ENCODE measurements at places on chromosomes 2 and 18. TPM values are rescaled to one million over a fixed set of nuclear protein-coding genes. Genes with fewer than 3 reads are reported as not detected.

DNA sequence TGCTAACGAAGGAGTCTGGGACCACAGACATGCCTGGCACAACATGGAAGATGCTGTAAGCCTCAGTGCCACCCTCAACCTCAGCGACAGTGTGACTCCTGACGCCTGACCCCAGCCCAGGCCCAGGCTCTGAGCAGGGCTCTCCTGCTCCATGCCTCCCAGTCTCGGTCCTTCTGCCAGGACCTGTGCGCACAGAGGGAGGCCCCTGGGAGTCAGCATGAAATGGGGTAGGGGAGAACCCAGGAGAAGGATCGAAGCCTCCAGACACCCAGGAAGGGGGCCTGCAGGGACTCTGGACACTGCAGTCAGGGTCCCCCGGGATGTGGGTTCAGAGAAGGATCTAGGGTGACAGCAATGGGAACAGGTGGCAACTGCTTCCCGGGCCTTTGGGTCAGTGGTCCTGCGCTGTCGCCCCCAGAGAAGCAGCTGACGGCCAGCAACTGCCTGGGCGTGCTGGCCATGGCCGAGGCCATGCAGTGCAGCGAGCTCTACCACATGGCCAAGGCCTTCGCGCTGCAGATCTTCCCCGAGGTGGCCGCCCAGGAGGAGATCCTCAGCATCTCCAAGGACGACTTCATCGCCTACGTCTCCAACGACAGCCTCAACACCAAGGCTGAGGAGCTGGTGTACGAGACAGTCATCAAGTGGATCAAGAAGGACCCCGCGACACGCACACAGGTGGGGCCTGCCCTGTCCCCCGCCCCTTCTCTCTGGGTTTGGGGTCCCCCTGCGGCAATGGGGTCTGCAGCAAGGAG is 233.9 kb downstream of the ATAD2B start:
- no peak for DNase-seq

GRCh38 chr2:190877436-190877835 is 3.2 kb upstream of the GLS start:
- no peak for DNase-seq

- DNase-seq = no peak
Measured at GRCh38 chr18:13461469-13461868, 242.9 kb downstream of the LDLRAD4 start.

- no peak for DNase-seq
Measured at GRCh38 chr2:158923180-158923594, 45.3 kb upstream of the TANC1 start.

DNA sequence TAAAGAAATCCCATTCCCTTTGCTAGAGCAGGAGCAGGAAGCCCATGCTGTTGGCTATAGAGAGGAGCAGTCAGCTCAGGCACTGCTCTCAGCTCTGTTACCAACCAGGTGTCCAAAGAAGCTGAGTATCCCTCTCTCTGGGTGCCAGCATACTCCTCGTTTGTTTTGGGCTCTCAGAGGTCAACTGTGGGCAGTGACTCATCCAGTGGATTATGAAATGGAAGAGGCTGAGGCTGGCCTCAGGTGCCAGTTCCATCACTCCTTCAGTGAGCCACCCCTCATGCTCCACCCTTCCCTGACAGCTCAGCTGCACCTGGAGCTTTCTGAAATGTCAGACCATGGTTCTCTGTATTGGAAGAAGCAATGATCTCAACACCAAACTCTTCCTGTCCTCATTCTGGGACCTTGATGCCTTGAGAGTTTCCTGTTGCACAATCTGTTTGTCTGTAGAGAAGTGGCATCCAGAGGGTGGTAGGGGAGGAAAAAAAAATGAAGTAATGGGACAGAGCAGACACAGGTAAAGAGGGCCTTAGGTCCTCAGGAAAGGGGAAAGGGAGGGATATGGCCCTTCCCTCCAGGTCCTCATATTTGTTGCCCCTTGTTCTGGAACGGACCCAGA is 31.2 kb upstream of the EN1 start:
- DNase-seq = no peak

DNA sequence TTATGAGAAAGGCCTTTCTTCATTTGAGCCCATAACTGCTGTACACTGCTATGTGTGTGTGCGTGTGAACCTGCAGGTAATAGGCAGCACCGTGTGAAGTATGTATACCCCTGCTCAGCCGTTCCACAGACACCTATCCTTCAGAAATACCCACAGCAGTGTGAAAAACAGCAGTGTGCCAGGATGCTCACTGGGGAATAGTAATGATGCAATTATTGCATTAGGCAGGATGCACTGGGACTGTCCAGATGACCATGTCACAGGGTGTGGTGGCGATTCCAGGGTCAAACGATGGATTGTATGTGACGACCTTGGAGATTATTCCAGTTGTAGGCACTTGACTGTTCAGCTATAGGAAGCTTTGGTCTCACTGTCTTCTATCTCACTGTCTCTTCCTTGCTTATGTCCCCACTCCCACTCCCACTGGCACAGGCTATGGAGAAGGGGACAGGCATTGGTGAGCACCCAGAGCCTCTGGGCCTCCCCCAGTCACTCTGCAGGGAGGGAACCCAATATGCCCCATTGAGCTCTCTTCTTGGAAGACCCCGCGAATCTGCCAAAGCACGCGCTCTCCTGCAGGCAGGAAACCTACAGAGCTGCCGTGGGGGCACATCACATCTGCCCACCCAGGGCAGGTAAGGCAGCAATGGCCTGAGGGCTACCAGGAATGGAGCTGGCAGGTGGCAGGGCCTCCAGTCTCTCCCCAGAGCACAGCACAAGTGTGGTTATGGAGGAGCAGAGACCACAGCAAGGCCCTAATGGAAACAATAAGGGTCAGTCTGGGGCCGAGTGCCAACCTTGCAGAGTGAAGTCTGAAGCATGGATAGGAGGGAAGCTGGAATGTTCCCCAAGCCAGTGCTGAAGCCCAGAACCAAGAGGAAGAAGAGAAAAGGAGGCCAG is 518.9 kb upstream of the RAB6C start:
- DNase-seq = no peak

- no peak for DNase-seq
Measured at GRCh38 chr18:3283253-3283863, 21.4 kb downstream of the MYL12B start.

- no peak for DNase-seq
Measured at GRCh38 chr2:156841321-156841720, 405.1 kb downstream of the GPD2 start.

The CD207 gene
- total RNA-seq = not detected

DNA sequence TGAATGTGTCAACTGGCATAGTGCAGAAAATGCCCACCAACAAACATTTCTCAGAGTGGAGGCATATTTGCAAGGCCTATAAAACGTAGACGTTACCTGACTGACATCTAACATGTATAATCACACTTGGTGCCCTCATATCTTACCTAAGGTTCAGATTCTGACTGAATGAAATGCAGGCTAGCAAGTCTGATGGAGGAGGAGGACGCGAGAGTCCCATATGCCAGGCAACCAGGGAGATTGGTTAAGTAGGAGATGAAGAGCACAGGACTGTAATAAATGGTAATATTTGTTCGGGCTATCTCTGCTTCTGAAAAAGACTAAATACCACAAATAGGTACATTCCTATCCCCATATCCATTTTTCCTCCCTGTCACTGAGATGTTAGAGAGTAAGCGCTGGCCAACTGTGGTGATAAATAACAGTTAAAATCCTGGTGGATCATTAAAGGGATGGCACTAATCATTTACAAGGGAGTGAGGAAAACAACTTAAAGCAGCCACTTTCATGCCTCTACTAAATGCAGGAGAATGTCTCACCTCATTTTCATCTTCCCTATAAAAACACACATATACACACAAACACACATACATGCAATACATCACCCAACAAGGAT is 217.2 kb downstream of the TMEM163 start:
- DNase-seq = no peak

The CXCR2 gene
- not detected for total RNA-seq

DNA sequence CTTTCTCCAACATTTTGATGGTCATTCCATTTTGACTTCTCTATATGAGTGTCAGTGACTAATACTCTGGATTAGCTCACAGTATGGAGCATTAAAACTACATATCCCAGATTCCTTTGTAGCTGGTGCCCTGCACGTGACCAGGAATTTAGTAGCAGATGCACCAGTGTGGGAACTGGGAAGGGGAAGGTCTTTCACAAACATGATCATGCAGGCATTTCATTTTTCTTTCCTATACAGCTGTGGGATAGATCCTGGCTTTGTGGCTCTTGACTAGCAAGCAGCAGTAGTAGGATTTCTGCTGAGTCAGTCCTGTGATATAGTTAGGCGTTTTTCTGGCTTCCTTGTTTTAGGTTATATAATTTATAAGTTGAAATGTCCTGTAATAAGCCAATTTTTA is 971.0 kb upstream of the CDH2 start:
- DNase-seq = no peak

The SNTG2 gene
- 2.6 TPM for total RNA-seq

The IL36G gene
- not detected for total RNA-seq

DNA sequence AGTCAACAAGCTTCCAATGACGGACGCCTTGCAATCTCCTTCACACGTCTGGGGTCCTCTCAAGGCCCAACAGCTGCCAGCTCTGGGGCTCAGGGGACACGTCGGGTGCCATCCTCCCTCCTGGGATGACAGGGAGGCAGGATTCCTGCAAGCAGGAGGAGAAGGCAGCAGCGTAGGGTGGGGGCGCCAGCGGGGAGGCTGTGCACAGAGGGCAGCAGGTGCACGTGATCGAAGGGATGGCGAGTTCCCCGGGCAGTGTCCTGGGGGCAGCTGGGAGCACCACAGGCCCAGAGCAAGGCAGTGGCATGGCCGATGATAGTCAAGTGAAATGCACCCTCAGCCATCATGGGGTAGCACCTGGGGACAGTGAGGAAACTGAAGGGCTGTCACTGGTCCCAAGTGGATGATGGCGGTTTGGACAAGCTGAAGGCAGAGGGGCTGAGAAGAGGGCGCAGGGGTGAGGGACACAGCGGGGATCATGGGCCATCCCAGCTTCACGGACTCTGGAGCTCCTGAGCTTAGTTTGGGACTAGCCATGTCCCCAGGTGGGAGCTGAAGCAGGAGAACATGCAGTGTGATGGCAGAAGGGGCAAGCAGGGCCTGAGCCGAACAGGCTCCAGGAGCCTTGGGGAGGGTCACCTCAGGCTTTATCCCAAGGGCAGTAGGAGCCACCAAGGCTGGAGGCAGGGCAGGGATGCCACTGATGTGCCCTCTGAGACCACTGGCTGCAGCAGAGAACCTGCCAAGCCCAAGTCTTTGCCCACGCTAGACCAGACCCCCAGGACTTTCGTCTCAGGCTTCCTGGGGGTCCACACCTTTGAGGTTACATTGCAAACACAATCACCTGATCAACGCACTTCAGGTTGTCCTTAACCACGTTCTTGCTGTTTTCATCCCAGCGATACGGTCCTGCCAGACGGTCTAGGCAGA is 16.3 kb upstream of the SNED1 start:
- no peak for DNase-seq

- DNase-seq = no peak
Measured at GRCh38 chr18:49052891-49053644, 102.3 kb upstream of the SMAD7 start.

GRCh38 chr2:112995346-112995920 is 9.8 kb upstream of the IL36A start:
- DNase-seq = no peak

DNA sequence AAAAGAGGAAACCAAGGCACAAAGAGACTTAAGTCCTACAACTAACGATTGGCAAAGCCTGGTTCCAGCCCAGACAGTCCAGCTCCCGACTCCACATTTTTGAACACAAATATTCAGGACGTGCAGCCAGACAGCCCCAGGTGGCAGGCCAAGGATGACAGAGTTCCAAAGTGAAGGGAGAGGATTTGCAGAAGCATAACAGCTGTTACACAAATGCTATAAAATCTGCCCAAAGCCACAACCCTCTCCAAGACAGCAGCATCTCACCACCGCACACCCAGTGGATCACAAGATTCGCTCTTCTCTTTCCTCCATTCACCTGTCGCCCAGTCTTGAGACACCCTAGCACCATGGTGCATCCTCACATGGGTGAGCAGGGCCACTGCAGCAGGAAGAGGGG is 227.1 kb upstream of the ID2 start:
- no peak for DNase-seq

GRCh38 chr18:58756148-58756547 is 84.9 kb downstream of the MALT1 start:
- no peak for DNase-seq

DNA sequence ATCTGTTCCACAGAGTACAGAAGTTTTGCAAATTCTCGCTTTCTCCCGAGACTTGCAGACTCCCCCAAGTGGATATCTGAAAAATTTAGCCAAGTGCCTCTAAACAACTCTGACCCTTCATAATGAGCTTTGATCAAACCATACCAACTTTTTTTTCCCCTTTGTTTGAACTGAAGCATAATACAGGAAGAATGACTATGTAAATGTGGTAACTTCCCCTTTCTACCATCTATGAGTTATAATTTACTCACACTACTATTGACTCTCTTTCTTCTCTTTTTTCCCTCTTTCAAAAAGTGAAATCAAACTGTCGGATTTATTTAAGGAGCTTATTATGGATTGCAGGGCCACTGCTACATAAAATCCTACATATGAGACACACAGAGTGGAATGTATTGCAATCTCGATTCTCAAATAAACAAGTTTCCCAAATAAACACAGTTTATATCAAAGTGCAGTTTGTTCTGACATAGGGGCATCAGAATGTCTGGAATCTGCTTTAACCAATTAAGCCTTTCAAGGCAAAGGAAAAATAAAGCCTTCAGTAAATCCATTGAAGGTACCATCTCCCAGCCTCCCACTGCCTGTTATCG is 1.4 kb upstream of the ZNF804A start:
- DNase-seq = no peak

The RIOK3 gene
- 72.8 TPM for total RNA-seq

DNA sequence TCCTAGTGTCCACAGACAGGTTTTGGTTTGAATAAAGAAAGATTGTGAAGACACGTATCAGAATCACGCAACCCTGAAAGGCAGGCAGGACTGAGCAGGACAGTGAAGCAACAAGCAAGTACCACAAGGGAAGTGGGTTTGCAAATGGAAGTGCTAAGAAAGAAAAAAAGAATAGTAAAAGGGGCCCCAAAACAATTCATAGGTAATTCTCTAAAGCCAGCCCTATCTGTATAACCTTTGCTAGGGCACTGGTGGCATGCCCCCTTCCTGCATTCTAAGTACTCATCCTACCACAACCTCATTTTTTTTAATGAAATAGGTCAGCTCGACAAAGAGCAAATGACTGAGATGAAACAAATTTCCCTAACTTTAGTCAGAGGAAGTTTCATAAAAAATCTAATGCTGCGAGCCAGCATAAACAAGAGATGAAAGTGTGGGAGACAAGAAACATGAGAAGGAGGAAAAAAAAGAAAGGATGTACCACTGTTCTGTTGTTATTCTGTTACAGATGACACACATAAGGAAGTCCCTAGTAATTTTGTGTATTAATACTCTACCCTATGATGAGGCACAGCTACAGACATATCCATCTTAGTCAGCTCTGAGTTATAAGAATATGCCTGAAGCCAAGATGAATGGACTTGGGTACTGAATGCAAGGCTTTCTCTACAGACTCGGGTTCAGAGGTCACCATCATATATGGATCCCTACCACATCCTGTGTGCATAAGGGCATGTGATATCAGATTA is 32.2 kb downstream of the IKZF2 start:
- DNase-seq = peak; percentile 54

The PUS10 gene
- 13.4 TPM for total RNA-seq

Measured in activated naive CD4-positive, alpha-beta T cell treated with anti-CD3 and anti-CD28 coated beads, Interleukin-2, amount 50 U/mL, for 72 hours (primary cell).